CD8-positive, alpha-beta T cell (primary cell): ENCODE measurements at places on chromosomes 7 and 10. TPM values are rescaled to one million over a fixed set of nuclear protein-coding genes. Genes with fewer than 3 reads are reported as not detected.

- DNase-seq: no peak
Observed at GRCh38 chr10:49620286-49620810, 6.5 kb downstream of the CHAT start.

DNA sequence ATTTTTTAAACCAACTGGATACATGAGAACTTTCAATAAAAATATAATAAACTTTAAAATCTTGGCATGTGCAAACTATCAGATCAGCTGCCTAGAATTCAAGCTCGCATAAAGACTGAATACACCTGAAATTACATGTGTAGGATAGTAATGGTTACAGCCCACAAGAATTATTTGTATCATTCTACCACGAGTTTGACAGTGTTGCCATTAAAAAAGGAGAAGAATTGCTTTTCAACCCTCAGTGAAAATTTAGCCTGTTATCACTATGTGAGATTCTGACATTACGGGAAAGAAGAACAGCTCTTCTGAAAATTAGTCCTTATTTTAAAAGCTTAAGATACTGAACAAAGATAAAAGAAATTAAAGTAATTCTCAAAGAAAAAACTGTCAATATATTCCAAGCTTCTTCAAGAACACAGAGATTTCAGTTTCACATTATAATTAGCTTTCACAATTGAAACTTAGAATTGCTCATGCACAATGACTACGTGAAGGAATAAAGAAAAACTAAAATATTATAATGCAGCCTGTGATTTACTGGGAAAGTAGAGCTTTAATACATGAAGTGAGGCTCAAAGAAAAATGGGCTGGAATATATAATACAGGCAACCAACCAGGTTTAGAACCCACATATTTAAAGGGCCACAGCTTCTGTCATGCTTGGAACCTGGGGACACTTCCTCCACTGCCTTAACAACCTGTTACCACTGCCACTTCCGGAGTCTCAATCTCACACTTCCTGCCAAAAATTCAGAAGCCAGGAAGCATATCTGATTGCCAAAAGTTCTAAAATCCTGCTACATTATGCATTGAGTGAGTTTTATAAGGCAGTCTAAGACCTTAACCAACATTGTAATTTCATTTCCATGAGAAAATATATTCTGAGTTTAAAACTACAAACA lies 23.2 kb downstream of the TPK1 start:
- no peak for DNase-seq

DNA sequence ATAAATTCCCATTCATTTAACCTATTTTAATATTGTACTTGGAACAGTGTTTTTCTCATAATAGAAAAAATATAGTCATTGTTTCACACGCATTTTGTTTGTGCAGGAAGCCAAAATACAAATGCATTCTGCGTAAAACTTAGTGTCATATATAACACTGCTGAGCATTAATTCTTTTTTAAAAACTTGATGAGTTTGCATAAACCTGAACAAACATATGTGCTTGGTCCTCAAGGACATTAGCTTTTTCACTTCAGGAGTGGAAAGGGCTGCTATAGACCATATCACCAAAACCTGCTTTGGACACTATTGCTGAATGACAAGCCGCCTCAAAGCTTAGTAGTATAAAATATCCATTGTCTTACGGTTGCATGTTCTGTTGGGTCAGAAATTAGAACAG lies 101.6 kb upstream of the PRR15 start:
- DNase-seq: no peak

DNA sequence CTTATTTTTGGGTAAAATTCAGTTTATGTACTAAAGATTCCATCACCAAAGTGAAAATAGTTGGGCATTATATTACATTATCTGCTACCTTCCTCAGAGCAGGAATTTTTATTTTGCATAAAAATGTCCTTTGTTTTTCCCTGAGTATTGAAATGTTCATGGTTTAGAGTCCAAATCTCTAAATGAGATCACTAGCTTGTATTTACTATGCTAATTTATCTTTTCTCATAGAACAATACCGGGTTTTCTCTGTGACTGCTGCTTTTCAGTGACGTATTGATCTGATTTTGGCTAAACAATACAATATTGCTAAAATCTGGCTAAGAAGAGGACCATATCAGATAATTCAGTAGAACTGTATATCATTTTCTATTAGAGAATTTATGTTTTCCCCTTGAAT lies 89.6 kb upstream of the TEX47 start:
- DNase-seq: no peak

CSGALNACT2 gene
- 66.7 TPM for total RNA-seq
